GM13976 (cell line): ENCODE measurements at places on chromosomes 6 and 20.

- DNase-seq = no peak
Measured at GRCh38 chr6:154994836-154995253, 270 bp upstream of the TIAM2 start.

DNA sequence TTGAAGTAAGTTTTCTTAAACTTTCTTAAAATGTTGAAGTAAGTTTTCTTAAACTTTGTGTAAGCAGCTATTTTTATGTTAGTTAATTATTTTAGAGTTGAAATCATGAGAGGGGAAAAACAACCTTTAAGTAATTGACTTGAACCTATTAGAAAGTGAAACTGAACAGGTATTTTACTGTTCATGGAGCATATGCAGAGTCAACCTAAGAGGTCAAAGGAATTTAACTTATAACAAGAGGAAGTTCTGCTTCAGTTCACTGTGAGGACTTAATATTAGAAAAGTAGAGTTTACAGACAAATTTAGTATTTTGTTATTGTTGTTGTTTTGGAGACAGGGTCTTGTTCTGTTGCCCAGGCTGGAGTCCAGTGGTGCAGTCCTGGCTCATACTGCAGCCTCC lies 38.0 kb downstream of the CDYL start:
- no peak for DNase-seq

DNA sequence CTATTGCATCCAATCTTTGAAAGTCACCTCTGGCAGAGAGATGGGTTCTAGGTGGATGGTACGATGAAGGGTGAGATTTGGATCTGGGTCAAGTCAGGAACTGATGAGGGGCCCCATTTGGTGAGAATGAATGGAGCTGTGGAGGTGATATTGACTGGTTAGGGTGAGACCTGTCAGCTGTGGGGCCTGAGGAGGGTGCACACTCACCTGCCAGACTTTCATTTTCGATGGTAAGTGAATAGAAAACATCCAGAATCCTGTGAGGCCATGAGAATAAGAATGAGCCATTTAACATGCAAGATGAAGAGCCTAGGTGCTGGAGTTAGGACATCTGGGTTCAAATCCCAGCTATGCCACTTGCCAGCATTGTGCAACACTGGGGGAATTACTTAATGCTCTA lies 6.8 kb downstream of the SUN5 start:
- DNase-seq = no peak

- DNase-seq = no peak
Measured at GRCh38 chr20:45028424-45029136, 62.3 kb downstream of the STK4 start.

DNA sequence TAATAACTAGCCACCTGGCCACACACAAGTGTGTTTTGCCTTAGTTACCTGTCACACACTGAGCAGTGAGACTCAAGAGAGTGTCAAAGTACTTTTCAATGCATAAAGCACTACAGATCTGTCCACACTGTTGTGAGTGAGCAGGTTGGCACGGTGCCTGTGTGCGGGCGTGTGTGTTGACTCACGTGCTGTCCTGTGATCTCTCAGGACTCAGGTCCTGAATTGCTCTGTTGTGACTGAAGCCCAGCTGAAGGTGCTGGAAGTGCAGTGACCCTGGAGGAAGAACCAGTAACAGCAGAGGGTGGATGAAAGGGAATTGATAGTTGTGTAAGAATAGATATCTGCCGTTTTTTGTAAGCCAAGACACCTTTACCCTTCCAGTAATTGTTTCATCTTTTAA lies 18.3 kb downstream of the SLC16A10 start:
- no peak for DNase-seq

DNA sequence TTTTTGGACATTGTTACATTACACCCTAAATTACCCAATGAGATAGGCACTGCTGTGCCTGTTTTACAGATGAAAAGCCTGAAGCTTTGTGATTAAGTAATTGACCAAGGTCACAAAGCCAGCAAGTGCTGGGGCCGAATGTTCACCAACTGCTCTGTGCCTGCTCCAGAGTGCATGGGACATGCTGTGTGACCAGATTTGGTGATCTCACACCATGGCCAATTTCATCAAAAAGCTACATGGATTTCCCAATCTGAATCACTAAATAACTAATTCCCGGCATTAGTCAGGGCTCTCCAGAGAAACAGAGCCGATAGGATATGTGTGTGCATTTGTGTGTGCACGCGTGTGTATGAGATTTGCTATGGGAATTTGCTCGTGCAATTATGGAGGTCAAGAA lies 228.3 kb upstream of the ECI2 start:
- DNase-seq = no peak

DNA sequence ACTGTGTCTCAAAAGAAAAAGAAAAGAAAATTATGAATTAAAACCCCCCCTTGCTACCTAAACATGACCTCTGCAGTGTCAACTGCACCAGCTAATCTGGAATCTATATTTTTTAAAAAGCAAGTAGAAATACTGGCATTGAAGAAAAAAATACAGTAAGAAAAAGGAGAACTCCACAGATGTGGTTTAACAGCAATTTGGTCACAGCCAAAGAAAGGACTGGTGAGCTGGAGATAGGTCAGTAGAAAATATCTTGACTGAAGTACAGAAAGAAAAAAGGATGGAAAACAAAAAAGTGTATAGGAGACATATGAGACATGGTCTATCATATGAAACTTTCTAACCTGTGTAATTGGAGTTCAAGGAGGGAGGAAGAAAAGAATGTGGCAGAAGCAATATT lies 44.1 kb upstream of the ERVFRD-1 start:
- DNase-seq = no peak

GRCh38 chr6:89035252-89036101 lies 45.1 kb upstream of the PNRC1 start:
- no peak for DNase-seq

GRCh38 chr6:107493158-107494057 lies 3.5 kb downstream of the SOBP start:
- no peak for DNase-seq

GRCh38 chr20:12199703-12200102 lies 282.0 kb downstream of the BTBD3 start:
- no peak for DNase-seq

DNA sequence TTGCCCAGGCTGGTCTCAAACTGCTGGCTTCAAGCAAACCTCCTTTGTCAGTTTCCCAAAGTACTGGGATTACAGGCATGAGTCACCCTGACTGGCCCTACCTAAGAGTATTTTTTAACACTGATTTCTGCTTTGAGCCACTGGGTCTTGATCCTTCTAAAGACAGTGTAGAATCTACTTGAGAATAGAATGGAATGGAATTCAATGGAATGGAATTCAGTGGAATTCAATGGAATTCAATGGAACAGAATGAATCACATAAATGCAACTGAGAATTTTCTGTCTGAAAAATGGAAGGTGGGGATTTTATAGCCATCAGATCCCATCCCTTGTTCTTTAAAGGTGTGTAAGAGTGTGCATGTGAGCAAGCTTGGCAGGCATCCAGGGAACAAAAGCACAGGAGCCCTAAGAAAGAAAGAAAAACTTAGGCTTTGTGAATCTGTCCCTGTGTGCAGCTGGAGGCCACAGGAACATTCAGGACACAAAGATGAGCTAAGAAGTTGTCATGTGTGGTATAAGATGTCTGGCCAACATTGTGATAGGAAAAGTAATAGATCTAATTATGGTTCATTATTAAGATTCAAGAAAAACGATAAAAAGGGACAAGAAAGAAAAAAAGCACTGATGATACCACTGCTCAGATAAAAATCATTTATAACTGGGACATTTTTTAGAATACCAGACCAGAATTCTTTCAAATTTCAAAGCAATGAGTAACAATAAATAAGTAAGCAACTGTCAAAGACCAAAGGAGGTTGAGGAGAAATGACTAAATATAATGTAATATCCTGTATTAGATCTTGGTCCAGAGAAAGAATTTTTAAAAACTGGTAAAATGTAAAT lies 681.0 kb upstream of the GJE1 start:
- DNase-seq = no peak

DNA sequence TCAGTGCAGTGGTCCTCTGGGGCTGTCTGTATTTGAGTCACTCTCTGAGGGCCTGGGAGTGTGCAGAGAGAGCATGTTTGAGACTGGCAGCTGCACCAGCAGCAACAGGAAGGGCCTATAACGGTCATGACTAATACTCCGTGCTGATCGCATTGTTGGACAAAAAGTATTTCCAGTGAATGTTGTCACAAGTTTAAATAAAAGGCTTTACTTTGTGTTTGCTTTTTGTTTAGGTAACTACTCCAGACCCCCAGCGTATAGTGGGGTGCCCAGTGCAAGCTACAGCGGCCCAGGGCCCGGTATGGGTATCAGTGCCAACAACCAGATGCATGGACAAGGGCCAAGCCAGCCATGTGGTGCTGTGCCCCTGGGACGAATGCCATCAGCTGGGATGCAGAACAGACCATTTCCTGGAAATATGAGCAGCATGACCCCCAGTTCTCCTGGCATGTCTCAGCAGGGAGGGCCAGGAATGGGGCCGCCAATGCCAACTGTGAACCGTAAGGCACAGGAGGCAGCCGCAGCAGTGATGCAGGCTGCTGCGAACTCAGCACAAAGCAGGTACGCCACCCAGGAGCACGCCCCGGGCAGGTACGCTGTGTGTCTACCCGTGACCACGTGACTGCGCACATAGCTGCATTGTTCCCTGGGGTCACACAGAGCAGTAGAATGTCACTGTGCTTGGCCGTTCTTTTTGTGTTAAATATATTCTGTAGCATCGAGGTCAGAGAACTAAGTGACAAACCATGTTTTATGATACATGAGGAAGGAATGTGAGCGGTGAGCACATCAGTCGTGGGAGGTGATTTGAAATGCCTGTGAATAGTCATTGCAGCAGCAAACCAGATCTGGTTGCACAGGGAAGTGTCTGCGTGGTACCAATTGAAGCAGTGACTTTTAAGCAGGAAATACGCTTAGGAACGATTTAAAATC lies 174.7 kb downstream of the TMEM242 start:
- DNase-seq = no peak

DNA sequence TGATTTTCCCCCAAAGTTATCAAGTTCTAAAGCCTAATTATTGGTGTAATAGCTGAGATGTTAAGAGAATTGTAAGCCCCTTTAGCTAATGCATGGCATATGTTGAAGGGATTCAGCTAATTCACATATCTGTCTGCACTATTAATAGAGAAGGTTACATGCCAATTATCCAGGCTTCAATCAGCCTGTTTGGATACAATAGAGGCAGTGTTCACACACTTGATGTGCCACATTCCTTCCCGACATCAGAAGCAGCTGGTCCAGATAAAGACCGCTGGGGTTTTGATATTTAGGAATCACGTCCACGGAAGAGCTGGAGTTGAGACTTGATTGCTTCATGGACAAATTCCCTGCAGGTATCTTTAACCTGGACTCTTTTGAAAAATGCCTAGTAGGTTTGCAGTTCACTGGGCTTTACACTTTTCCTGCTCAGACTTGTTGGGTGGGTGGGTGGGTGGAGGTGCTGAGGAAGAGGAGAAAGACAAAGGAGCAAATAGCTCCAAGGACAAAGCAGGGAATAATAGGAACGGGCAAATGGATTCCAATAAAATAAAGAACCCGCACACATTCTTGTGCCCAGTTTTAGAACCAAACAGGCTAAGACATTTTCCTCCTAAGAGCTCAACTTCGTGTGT lies 142.6 kb upstream of the ZNF217 start:
- no peak for DNase-seq

- DNase-seq = no peak
Measured at GRCh38 chr20:44253528-44253927, 6.4 kb downstream of the GDAP1L1 start.

GRCh38 chr6:2990248-2990931 lies 9.3 kb upstream of the NQO2 start:
- no peak for DNase-seq

- DNase-seq = no peak
Measured at GRCh38 chr6:13655700-13656099, 40.6 kb downstream of the NOL7 start.

DNA sequence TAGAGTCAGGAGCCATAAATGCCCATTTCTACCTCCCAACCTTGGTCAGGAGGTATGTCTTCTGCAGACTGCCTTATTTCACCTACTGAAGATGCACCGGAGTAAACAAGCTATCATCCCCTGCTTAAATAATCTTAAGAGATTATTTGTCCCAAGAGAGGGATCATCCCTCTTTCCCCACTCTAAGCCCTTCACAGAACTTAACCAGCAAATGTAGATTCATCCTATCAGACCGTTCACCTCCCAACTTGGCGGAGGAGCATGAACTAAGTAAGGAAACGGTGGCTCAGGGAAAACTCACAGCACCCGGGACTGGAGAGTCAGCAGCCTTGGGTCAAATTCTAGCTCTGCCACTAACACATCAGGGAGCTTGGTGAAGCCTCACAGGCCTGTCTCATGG lies 115.3 kb downstream of the TRERF1 start:
- no peak for DNase-seq

DNA sequence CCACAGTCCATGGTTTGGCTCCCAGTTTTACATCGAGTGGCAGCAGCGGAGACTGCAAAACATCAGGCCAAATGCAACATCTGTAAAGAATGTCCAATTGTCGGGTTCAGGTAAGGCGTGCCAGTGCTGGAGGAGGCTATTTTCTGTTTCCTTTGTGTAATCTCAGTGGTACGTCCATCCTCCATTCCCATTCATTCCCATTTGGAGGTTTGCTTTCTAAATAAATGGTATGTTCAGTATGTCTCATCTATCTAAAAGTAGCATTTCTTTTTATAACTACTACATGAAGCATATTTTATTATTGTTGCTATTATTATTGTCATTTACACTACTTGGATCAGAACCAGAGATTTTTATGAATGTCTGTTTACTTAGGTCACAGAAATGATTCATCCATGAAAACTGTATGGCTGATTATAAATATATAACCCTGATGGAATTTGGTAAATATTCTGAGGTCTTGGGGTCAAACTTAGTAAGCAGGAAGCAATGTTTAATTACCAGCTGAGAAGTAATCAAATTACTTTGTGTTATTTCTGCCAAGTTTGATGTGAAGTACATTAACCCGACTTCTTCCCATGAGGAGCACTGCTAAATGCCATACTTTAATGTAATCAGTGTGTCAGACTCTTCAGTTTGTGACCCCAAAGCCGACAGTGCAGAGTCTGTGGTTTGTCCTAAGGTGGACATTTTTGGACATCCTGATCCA lies 512.9 kb downstream of the UTRN start:
- DNase-seq = no peak

GRCh38 chr6:159110013-159110412 lies 59.2 kb upstream of the FNDC1 start:
- DNase-seq = no peak

GRCh38 chr20:6611911-6612605 lies 155.4 kb upstream of the BMP2 start:
- DNase-seq = no peak

- no peak for DNase-seq
Measured at GRCh38 chr6:13695252-13695651, 16.4 kb downstream of the RANBP9 start.
